Occipital lobe (tissue), 3 donors: ENCODE measurements at places on chromosomes 7 and 10. TPM values are rescaled to one million over a fixed set of nuclear protein-coding genes. Genes with fewer than 3 reads are reported as not detected.

JAZF1 gene
- 62.1 TPM for total RNA-seq

GNGT1 gene
- total RNA-seq: not detected

PPP1R17 gene
- total RNA-seq: 2.7 TPM

GJD4 gene
- not detected for total RNA-seq

GPRIN2 gene
- 19.3 TPM for total RNA-seq

GRCh38 chr7:16178092-16178491 lies 243.2 kb downstream of the CRPPA start:
- no peak for DNase-seq

DNA sequence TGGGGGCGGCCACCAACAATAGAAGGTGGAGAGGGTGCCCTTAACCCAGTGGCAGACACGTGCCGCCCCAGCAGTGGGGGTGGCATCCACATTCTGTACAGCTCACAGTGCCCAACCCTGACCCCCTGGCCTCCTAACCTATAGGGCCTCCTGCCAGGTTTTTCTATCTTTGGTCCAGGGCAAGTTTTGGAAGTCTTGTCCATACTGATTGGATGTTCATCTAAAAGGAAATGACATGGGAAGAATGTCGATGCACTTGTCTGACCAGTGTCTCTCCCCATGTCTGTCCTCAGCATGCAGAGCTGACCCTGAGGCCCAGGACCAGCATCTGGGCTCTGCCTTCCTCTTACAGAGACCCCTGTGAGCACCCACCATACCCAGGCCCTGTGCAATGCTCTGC lies 32.3 kb upstream of the ANTXRL start:
- DNase-seq: no peak

- no peak for DNase-seq
Measured at GRCh38 chr10:33465747-33466146, 131.3 kb upstream of the NRP1 start.

DNA sequence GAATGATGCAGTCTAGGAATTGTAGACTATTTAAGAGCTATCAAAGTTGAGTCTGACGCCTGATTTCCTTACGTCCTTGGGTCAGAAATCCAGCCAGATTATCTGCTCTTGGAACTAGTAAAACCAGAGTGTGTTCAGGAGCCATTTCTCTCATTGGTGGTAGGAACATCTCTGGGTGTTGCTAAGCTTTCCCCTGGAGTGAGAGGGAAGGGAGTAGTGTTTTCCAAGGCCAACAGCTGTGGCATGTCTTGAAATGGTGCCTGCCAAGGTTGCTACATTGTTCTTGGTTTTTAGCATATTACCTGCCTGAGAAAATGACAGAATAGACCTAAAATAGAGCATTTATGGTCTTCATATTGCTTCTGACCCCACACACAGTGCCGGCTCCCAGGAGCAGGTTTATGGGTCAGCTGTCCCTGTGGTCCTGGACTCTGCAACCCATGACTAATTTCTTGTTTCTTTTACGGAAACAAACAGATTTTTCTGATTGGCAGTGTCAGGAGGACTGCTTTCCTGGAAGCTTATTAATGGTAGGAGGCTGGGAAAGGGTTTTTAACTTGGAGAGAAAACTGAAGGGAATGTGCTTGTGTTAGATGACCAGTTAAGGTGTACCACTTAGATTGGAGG lies 17.5 kb downstream of the GBF1 start:
- no peak for DNase-seq

- DNase-seq: no peak
Measured at GRCh38 chr10:74548676-74549075, 277.7 kb upstream of the KAT6B start.

DNA sequence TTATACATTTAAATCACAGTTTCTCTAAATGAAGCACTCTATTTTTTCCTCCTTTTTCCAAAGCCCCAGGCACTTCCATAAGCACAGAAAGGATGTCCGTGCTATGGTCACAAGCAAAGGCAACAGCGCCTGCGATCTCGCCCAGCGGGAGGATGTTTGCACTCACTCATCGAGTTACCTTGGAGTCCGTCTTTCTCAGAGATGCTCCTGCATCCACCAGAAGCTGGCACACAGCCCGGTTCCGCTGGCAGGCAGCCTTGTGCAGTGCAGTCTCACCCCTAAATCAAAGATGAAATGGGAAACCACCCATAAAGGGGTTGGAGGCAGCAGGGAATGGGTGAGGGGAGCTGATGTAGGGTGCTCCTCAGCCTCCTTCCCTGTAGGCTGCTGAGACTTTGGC lies 51.9 kb upstream of the PTN start:
- DNase-seq: peak; percentile 23

DNA sequence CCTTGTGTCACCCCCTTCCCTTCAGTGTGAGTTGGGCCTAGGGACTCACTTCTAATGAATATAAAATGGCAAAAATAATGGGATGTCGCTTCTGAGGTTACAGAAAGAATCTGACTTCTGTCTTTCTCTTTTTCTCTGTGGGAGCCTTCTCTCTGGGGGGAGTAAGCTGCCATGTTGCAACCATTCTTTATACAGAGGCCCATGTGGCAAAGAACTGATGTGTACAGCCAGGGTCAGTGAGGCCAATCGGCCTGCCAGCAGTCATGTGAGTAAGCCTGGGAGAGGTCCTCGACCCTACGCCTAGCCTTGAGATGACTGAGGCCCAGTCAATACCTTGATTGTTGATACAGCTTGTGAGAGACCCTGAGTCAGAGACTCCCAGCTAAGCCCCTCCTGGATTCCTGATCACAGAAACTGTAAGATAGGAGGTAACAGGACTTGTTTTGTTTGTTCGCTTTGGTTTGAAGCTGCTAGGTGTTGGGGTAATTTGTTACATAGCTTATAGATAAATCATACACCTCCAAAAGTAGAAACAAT lies 1.7 kb downstream of the TCAF1 start:
- no peak for DNase-seq

DNA sequence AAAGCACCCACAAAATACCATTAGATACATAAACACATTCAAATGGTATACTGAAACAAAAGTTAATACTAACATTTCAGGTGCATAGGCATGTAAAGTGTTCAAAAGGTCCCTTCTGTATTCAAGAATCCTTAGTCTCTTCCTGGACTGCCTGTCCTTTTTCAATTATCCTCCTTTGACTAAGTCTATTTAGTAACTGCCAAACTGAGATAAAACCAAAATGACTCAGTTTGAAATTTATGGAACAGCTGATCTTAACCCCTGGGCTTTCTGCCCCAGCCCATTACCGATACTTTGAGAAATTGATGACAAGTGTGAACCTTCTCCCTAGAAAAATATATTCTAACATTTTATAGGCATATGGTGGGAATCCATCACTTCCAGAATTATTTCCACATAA lies 5.4 kb downstream of the EPC1 start:
- DNase-seq: no peak

DNA sequence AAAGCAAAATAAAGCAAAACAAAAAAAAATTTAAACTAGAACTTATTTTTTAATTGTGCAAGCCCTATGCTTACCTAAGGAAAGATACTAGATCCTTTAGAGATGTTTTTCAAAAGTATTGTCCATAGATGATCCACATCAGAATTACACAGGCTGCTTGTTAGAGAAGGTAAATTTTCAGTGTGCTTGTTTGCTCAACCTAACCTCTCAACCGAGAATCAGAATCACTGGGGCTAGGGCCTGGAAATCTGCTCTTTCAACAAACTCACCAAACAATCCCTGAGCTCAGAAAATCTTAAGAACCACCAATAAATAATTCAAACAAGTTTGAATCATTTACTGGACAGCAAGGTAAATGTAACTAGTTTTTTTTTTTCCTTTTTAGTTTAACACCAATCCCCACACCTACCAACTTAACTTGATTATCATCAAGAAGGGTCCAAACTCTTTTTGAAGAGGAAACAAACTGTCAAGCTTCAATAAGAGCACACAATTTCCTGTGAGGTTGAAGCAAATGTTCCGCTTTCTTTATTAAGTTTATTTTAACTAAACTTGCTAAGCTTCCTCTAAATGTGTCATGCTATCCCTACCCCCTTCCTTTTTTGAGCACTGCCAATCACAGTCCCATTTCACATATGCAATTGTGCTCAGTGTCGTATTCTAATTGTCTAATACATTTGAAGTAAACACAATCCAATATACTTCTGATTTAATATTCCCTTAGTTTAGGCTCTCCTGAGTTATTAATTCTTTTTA lies 7.4 kb upstream of the TSPAN33 start:
- DNase-seq: no peak

DNA sequence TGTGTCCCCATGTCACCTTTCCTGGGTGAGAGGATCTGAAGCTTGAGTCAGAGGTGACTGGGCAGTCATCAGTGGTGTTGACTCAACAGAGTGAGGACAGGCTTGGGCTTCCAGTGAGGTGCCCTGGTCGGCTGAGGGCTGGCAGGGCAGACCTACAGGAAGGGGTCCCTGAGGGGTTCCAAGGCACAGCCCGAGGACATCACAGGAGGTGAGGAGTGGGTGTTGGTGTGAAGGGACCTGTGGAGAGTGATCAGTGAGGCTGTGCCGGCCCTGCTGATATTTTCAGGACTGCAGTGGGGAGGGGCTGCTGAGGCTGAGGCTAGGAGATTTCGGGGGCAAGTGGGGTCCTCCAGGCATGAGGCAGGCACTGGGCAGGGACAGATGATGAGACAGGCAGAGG lies 545.5 kb downstream of the TCERG1L start:
- no peak for DNase-seq

DNA sequence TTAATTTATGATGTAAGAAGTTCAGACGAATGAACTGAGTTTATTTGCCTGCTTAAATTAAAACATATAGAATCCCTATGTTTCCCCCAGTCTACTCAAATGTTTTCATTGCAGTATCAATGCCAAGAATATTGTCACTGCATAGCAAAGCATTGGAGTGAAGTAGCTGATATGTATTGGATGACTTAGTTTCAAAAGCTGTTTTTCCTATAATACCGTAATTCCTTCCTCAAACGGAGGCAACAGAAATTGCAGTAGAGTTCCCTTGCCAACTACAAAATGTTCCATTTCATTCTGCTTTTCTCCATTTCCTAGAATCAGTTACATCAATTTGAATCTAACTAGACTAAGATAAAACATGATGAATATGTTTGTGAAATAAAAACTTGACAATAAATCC lies 174.1 kb downstream of the CNTNAP2 start:
- DNase-seq: no peak

DNA sequence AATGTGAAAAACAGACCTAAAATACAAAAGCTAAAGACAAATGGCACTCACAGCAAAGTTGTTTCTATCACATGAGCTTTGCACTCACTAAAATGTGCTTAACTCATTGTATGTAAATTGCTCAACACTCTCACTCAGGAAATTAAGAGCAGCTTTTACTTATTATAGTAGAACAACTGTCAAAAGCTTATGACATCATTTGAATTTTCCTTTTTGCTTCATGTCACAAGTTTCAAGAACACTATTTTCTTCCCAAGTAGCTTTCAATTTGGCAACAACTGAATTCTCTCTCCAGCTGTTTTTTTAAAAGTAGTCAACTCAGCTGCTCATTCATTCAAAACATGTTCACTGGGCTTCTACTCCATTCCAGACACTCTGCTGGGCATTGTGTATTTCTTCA lies 46.9 kb downstream of the ATE1 start:
- no peak for DNase-seq

DNA sequence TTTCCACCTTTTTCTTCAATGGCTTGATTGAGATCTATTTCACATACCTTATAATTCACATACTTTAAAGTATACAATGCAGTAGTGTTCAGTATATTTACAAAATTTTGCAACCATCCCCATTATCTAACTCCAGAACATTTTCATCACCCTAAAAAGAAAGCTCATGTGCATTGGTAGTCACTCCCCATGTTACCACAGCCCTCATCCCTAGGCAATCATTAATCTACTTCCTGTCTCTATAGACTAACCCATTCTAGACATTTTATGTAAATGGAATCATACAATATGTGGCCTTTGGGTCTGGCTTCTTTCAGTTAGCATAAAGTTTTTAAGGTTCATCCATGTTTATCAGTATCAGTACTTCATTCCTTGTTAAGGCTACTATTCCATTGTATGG lies 214.2 kb downstream of the WDR11 start:
- no peak for DNase-seq

DNA sequence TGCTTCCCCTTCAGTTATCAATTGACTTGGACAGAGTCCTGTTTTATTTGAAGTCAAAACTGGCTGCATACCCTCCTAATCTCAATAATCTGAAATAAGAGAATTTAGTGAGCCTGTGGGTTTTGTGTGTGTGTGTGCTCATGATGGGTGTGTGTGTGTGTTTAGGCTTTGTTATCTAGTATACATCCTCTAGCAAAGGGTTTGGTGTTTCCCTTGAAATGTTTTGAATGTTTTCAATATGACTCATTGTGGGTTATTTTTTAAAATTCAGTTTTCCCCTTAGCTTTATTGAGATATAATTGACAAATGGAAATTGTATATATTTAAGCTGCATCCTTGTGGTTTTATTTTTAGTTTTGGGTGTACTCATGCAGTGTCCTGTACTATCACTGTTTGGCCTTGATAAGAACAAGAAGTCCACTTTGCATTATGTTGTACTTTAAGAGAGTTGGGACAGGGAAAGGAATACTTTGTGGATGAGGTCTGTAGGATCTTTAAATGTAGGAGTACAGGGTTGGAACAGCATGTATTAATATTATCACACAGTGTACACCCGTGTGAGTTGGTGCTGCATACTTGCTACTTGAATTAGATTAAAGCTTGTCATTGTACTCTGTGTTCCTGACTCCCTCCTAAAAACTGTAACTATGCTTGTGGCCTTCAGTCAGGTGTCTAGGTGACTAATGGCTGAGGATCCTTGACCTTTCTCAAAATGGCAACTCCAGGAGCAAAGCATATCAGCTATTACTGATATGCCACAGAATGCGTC lies 58.3 kb downstream of the VCL start:
- DNase-seq: no peak

DNA sequence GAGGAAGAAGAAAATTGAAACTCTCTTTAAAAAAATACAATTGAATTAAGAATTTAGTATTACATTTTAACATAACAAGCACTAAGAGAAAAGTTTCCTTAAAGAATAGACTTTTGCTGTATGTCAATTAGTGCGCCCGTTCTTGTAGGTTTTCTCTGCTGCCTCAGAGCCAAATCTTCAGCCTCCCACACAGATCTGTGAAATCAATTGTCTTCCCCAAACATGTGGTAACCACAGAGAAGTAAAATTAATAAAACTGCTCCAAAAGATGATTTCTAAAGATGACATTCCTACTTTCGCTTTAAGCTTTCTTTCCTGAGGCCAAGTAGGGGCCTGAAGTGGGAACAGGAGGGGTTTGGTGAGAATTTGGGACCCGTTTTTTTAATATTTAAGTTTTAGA lies 113.2 kb upstream of the ADO start:
- no peak for DNase-seq

GRCh38 chr7:98956469-98956868 lies 78.1 kb downstream of the TRRAP start:
- no peak for DNase-seq

- DNase-seq: no peak
Measured at GRCh38 chr10:129780901-129781795, 182.9 kb downstream of the EBF3 start.

DNA sequence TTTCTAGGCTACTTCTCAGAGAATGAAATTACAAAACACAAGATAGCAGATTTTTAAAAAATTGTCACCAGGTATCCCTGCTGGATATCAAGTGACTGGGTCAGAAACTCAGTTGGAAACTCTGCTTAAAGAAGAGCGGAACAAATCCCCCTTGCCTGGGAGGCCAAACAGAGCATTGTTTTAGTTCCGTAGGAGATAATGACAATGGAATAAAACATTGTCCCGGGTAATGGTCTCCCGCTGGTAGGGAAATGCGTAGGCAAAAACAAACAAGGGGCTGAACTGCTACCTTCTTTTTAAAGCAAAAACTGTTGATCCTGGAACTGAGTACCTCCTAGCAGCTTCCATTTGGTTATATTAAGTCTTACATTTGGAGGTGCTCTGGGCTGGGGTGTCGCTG lies 21.3 kb upstream of the VAX1 start:
- DNase-seq: no peak
